GM04504 (cell line): ENCODE measurements at places on chromosomes 4 and X.
A peak's percentile ranks its signal among the peaks of the same experiment; 100 is the strongest.

DNA sequence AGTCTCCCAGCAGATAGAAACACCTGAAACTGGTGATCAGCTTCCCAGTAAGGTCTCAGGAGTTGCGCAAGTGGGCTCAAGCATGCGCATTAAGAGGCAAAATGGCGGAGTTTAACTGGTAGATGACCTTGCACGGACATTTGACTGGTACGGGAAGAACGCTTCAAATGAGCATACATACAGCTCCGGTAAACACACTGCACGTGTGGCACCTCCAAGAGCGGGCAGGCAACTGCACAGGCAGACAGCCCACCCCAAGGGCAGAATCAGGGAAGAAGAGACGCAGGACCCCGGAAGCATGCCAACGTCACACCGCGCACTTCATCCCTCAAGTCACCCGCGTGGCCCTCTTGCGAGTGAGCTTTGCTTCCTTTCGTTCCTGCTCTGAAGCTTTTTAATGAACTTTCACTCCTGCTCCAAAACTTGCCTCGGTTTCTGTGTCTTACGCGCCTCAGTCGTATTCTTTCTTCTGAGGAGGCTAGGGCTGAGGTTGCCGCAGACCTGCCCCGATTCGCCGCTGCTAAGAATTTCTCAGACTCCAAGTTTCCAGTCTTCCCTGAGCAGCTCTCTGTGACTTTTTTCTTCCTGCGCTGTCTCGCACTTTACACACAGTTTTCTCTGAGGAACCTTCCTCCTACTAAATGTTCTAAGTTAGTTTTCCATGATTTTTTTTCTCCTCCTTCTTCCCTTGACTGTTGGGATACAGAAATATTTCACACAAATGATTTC is 180.7 kb upstream of the ZFP42 start:
- no peak for DNase-seq

- DNase-seq: peak; percentile 83
Observed at GRCh38 chr4:8303485-8304281, 34.1 kb downstream of the HTRA3 start.

DNA sequence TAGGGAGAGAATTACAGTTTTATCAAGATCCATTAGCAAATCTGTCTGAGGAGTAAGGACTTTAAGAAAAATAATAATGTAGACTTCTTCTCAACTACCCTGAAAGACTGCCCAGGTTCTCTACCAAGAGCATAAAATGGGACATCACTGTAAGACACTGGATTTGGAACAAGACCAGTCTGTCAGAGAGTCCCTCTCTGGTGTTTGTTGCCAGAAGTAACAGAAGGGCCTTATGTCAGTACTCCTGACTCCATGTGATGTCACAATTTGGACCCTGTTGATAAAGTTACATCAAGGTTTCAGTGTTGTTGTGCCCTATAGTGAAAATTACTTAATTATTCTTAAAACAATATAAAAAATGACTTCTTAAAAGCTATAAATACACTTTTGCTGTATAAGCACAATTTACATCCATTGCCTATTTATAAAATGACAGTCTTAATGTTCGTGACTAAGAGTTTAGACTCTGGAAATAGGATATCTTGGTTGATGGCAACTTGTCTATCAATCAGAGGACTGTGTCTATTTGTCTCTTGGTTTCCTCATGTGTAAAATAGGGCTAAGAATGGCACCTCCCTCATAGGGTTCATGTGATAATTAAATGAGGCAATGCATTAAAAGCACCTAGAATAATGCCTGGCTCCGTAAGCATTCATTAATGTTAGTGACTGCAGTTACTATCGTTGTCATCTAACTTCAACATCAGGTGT is 57.8 kb downstream of the RS1 start:
- DNase-seq: no peak

GRCh38 chr4:144480068-144480467 is 165.9 kb upstream of the HHIP start:
- DNase-seq: no peak
